SIG-M5 (cell line): ENCODE measurements at places on chromosomes 1 and 21.

- DNase-seq: no peak
Measured at GRCh38 chr1:25112400-25112799, 119.9 kb downstream of the SYF2 start.

- DNase-seq: no peak
Measured at GRCh38 chr1:26218906-26219494, 15.0 kb upstream of the CEP85 start.

DNA sequence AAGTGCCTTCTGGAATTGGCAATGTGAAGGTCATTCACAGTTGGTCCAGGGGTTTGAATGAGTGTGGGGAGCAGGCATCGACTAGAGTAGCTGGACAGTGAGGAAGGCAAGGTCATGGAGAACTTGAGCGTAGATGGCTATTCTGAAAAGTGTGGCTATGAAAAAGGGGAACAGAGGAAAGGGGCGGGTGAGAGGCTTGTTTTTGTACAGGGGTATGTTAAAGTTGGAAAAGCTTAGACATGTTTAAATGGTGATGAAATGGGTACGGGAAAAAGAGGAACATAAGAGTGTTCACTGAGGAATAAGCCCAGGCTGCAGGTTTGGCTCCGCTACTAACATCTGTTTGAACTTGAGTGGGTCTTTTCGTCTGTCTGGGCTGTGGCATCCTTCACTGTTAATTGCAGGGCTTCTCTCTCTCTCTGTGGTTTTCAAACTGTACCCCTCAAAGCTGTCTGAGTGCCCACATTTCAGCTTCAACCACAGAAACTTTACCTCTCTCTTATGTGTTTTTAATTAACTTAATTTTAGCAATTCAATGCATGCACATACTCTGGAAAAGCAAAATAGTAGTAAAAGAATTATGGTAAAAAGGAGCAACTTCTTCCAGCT is 70.8 kb upstream of the COA6 start:
- peak; percentile 86 for DNase-seq

DNA sequence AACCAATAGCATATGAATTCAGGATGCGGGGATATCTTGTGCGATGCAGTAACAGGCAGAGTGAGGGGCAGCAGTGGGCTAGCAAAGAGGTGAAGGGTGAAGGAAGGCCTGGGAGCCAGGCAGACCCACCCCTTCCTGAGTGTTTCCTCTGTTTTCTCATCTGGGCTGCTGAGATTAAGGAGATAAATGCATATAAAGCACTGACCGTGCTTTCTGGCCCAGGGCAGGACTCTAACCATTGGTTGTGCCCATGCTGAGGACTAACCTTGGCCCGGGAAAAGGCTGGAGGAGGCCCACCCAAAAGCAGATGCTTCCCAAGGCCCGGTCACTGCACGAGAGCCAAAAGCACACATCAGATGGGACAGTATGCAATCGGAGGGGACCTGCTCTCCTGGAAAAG is 87.6 kb downstream of the PSMG1 start:
- no peak for DNase-seq

DNA sequence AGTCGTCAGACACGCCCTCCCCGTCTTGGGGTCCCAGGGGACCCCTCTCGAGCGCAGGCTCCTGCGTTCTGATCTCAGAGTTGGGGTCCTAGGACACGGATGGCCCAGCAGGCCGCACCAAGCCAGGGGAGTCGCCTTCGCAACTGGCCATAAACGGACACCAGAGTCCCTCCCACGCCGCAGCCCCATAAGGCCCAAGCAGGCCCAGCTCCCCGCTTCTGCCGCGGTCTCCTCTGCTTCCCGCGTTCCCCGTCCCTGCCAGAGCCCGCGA is 633 bp downstream of the DMRTA2 start:
- no peak for DNase-seq

DNA sequence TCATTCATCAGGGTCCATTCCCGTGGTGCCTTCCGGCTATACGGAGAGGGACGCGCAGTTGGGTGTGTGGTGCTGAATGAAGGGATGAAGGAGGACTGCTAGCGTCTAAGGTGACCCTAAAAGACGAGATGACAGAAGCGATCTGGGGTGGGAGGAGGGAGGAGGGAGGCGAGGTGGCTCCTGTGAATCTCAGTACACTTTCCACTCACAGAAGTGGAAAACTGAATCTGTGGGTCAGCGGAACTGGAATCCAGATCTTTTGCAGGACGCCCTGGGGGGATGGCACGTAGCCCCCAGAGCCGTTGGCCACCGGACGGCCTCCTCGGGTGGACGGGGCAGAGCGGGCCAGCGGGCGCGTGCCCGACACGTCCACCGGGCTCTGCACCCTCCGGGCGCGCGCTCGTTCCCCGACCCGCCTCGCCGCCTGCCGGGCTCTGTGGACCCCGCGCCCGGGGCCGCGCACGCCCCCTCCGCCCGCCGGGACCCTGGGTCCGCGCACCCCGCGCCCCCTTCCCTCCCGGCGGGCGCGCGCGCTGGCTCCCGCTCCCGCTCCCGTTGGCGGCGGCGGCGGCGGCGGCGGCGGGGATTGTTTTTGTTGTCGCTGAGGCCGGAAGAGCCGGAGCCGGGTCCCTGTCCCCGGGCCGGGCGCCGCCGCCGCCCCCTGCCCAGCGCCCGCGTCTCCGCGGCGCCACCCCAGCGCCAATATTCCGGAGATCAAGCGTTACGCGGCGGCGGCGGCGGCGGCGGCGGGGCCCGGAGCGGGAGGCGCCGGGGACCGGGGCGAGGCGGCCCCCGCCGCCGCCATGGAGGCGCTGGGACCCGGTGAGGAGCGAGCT is at the start of gene AGO4:
AGO4 (plus strand) TSS at position 403 of the 836 bp plus-strand sequence; CDS start at position 804, 401 bp downstream.
- DNase-seq: no peak

- DNase-seq: no peak
Measured at GRCh38 chr1:14865106-14865505, 266.6 kb downstream of the KAZN start.

- DNase-seq: no peak
Measured at GRCh38 chr1:248841702-248842395, 3.8 kb downstream of the ZNF672 start.

DNA sequence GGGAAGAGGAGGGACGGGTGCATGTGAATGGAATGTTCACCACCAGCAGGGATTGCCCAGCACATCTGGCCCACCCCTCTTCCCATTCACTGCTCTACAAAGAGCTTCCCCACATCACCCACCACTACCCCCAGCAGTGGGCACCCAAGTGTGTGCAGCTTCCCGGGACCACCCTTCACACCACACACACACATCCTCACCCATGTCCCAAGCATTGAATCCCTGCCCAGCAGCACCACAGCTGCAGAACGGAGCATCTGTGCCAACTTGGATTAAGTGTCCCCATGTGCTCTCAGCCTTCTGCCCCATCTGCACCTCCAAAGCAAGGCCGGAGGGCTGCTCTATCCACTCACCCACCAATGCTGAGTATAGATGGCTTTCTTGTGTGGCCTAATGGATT is 141.4 kb downstream of the PSMG1 start:
- no peak for DNase-seq

DNA sequence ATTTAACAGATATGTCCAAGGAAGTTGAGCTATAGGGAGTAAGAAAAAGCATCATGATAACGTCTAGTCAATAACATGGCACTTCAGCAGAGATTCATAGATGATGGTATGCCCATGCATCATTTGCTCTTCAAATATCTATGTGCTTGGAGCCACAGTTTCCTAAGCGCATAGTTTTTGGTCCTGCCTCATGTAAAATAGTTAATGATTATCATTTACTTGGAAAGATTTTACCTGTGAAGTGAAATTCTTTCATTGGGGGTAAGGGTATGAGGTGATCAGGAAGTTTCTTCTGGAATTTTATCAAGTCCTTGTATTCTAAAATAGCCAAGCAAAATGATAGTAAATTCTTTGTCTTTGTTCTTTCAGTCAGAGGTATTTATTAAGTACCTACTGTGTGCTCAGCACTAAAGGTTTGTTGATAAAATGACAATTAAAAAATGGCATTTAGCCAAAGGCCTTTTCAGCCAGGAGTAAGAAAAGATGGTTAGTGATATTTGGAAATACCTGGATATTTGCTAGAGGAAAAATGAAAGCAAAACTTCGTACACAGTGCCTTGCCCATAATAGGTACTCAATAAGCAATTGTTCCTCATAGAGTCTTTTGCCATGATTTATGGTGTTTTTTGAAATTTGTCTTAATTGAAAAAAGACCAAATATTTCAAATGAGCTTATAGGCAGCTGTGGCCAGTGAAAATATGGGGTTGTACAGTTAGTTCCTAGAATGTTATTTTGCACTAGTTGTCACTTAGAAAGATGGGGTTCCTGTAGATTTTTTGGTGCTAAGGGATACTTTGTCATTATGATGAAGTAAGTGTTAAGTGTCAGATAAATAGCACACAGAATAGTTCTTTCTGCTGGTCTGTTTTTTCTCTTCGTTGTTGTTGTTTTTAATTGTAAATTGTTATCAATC is 13.1 kb downstream of the PDIK1L start:
- DNase-seq: no peak

GRCh38 chr1:153929426-153929825 is 6.7 kb upstream of the GATAD2B start:
- DNase-seq: no peak

GRCh38 chr1:27621051-27621920 is 13.7 kb downstream of the FGR start:
- DNase-seq: no peak

DNA sequence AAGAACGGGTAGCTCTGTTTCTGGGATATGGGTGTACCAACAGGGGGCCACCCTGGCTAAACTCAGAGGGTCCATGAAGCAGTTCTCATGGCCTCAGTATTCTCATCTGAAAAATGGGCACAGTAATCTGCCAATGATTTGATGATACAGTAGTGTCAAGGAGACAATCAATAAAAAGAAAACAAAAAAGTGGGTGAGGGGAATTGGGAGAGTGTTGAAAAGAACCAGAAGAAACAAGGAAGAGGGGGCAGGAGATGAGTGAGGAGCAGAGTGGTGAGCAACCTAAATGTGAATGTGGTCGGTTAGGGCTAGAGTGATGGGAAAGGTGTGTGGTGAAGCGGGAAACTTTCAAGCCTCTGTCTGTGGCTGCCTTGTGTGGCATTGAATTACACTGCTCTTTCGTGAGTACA is 2.0 kb downstream of the SLAMF7 start:
- DNase-seq: no peak

- no peak for DNase-seq
Measured at GRCh38 chr1:35564884-35565741, 7.5 kb downstream of the NCDN start.

DNA sequence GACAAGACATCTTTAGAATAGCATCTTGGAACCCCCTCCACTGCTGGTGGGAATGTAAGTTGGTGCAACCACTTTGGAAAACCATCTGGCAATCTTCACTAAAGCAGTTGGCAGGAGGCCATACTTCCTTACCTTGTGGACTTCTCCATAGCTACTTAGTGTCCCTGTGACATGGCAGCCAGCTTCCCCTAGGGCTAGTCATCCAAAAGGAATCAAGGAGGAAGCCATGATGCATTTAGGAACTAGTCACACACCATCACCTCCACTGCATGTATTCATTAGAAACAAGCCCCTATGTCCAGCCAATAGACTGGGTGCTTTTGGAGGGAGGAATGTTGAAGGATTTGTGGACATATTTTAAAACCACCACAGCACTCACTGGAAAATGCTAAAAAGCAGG is 19.9 kb downstream of the MX2 start:
- no peak for DNase-seq

DNA sequence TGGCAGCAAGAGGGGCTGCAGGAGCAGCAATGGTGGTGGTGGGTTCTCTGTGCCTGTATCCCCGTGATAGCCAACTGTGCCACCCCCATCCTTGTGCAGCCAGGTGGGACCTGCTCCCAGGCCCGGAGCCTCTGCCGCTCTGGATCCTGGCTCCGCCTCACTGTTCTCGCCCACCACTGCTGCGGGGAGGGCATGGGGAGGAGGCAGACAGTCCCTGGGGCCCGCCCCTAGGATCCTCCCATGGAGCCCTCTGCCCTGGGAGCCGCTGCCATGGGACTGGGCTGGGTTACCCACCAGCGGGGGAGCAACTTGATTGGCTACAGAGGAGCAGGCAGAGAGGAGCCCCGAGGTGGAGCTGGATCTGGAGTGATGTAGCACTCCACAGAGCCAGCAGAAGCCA is 31.6 kb downstream of the CD1D start:
- DNase-seq: no peak

DNA sequence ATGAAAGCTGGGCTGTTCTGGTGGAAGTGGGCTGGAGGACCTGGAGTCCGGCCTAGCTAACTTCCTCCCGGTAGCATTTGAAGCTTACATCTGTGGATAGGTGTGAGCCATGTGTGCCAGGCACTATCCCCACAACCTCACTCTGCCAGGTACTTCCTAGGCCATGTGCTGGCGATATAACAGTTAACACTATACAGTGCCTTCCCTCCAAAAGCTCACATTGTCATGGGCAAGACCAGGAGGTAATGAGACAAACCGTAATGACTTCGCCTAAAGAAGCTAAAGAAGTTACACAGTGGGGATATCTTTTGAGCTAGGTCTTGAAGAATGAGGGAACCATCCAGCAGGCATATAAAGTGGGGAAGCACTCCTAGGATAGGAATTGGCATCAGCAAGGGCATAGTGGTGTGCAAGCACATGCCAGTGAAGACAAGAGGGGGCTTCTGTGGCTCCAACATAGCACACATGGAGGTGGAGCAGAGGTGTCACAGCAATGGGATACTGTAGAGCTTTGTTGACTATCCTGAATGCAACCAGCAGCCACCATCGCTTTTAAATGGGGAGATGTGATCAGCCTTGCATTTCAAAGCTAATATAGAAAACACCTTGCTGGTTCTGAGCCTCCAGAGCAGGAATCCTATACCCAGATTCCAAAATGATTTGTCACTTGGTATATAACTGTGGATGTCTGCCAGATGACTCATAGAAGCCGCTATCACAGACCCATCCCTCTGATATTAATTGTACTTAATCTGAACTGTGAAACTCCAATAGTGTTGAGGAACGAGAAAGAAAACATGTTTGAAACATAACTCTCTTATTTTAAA is 466.3 kb downstream of the LMO4 start:
- no peak for DNase-seq

- no peak for DNase-seq
Measured at GRCh38 chr1:54711536-54711935, 4.1 kb upstream of the TTC4 start.

DNA sequence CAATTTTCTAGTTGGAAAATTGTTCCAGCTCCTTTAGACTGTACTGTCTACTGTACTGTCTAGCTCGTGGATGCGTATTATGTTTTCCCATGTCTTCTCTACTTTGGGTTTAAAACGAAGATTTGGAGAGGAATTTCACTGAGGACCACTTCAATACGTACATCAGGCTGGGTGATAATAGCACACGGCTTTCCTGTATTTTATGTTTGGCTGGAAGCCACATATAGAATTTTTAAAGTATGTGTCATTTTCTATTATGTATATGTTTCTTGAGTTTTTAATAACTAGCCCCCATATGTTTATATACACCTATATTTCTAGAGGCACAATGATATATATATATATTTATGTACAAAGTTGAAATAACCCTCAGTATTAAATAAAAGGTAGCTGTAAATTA is 226.4 kb downstream of the GREM2 start:
- no peak for DNase-seq

DNA sequence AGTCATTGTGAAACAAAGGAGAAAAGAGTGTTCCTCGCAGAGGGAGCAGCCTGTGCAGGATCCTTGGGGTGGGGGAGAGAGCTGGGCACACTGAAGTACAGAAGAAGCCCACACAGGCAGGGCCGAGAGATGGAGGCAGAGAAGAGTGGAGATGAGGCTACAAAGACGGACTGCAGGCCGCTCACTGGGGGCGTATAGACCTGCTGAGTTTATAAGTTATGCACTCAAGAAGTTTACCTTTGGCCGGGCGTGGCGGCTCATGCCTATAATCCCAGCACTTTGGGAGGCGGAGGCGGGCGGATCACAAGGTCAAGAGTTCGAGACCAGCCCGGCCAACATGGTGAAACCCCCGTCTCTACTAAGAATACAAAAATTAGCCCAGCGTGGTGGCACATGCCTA is 7.6 kb upstream of the SLAMF9 start:
- DNase-seq: no peak

GRCh38 chr1:187027253-187027652 is 198.5 kb downstream of the PLA2G4A start:
- no peak for DNase-seq
